NCI-H524 treated with DMSO at 0.1 percent for 48 hours (cell line): ENCODE measurements at places on chromosomes 12 and 14.
A peak's percentile ranks its signal among the peaks of the same experiment; 100 is the strongest.

DNA sequence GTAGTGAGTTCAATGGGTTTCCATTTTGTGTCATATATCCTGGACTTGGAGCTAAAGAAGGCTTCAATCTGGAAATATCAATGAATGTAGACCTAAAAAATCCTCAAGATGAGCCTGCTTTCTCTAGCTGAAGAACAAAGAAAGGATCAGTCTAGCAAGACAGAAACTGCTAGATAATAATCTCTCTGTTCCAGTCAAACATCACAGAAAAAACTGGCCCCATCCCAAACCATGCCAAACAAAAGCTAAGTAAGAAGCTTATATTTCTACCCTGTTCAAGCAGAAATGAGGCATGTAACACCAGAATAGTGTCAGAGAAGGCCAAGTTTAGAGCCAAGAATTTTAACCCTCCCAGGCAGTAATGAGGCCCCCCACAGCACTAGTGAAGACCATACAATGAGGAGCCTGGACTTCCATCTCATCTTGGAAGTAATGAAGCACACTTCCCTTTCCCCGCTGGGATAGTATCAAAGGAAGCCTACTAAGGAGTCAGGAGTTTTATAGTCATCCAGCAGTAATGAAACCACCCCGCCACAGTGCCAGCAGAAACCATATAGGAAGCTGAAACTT is 95.8 kb downstream of the NELL2 start:
- DNase-seq: no peak

GRCh38 chr14:60061371-60061770 is 30.4 kb upstream of the PCNX4 start:
- no peak for DNase-seq

- DNase-seq: no peak
Observed at GRCh38 chr14:96792591-96792990, 4.6 kb upstream of the VRK1 start.

DNA sequence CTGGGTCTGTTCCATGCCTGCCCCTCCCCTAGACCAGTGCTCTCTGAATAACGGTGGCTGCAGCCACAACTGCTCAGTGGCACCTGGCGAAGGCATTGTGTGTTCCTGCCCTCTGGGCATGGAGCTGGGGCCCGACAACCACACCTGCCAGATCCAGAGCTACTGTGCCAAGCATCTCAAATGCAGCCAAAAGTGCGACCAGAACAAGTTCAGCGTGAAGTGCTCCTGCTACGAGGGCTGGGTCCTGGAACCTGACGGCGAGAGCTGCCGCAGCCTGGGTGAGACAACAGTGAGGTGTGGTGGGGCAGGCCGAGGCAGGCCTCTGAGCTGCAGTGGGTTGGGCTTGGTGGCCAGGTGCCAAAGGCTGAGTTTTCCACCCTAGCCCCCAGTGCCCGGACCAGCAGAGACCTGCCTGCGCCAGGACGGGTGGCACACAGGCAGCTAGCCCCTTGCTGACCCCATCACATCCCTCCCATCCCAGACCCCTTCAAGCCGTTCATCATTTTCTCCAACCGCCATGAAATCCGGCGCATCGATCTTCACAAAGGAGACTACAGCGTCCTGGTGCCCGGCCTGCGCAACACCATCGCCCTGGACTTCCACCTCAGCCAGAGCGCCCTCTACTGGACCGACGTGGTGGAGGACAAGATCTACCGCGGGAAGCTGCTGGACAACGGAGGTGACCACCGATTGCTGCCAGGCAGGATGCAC is 28.2 kb upstream of the LRP1-AS start:
- DNase-seq: no peak

- no peak for DNase-seq
Observed at GRCh38 chr14:69749956-69750355, 17.0 kb upstream of the SRSF5 start.

DNA sequence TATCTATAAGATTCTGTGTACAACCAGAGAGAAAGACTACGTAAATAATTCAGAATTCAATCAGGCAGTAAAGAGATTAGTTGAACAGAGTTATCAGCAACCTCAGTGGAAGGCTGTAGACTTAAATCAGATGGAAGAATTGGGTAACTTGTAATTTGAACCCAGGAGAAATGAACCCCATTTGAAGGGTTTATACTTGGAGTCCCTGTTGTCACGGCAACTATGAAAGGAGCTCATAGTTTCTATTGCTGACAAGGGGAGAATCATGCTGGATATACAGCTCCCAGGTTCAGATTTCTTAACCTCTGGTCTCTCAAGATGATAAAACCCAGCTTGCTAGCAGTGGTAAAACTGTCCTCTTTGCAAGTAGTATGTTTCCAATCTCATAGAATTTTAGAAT is 54.4 kb upstream of the BMP4 start:
- peak; percentile 36 for DNase-seq

DNA sequence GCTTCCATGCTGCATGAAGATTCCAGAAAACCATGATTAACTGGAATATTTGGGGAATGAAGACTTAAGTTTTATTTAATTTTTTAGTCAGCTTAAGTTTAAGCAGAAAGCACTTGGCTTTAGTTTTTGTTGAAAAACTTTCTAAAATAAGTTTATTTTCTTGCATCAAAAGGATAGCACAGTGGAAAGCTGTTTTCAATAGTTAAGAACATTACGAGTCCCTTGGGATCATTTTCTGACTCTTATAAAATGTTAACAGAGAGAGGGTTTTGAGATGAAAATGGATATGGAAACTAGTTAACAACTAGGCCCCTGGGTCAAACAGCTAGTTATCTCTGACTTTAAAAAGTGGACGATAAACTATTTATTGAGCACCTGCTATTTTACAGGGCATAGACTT is 181.9 kb upstream of the SLC38A2 start:
- no peak for DNase-seq

DNA sequence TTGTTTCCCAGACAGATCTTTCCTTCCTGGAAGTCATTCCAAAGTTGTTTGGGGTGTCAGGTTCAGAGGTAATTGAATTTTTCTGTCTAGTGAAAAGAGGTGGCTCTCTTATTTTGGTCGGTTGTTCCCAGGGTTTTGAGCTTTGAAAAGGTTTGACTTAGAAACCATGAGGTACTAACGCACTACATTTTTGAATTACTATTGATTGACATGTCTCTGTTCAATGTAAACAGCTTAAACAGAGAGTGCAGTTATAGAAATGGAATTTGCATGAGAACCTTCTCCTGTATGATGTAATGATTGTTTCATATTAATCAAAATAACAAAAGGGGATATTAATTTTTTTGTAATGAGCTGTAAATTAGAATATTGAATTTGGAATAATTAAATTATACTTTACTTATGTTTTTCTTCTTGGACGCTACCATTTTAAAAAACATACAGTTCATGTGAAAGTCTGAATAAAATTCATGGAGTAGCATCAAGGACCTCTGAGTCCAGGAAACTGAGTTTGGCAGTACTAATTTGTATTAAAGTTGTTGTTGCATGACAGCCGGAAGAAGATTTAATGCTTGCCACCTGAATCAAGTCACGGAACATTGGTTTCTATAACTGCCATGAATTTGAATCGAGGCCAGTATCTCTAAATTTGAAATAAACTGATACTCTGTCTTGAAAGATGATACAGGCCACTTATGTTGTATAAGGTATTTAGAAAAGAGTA is 41.7 kb downstream of the NPAS3 start:
- DNase-seq: no peak

DNA sequence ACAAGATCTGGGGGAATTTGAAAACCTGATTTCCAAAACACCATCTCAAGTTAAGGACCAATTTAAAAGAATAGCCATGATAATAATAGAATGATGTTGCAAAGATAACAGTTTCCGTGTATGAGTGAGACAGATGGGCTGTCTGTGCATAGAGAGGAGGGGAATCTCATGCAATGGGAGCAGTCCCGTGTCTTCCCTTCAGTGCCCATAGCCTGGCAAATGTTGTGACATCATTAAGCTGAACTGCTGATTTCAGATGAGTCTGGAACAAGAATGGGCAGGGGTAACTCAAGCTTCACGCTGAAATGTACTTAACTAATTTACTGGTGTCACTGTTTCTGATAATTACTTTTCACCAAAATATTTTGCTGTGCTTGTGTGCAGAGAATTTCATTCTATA is 454.0 kb downstream of the FOXG1 start:
- DNase-seq: peak; percentile 94

GRCh38 chr12:7935590-7936581 is at the start of gene SLC2A3:
TSS of gene SLC2A3 (minus strand) at chr12:7936187. CDS start at chr12:7936034, 153 bp downstream.
- peak; percentile 86 for DNase-seq

GRCh38 chr12:75721796-75722195 is 210.4 kb upstream of the KRR1 start:
- DNase-seq: no peak

GRCh38 chr14:59638885-59639284 is 62.3 kb upstream of the CCDC175 start:
- DNase-seq: no peak

DNA sequence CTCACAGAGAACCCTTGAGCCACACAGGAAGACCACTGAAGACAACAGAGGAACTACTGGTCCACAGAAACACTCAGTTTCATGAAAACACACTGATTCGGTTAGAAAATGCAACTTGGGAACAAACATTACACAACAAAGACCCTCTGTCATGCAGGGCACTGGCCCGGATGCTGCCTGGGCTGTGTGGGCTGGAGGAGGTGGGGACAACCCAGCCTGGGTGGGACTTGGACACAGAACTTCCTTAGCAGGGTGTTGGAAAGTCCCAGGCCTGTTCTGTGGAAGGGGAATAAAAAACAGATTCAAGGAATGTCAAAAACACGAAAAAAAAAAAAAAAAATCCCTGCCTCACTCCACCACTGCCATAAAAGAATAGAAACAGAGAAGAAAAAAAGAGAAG is 181.0 kb downstream of the MON2 start:
- DNase-seq: no peak

GRCh38 chr12:4648104-4648500 is 749 bp downstream of the AKAP3 start:
- DNase-seq: no peak

DNA sequence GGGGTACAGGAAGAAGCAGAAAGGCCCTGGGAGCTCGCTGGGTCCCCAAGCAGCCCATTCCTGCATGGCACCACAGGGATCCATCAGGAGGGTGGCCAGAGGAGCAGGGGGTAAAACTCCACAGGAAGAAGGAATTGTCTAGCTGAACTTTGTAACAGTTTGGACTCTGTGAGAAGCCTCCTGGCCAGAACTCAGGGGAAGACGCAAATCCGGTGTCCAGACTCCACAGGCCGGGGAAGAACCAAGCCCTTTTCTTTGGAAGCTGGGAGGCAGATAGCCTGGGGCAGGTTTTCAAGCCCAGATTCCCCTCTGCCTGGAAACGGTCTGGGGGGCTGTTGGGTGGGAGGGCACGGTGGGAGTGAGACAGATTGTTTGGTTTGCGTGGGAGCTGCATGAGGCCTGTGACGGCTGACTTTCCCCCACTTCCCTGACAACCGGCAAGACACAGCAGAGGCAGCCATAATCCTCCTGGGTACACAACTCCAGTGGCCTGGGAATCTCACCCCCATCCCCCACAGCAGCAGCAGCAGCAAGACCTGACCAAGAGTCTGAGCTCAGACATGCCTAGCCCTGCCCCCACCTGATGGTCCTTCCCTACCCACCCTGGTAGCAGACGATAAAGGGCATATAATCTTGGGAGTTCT is 16.7 kb downstream of the GPHB5 start:
- DNase-seq: no peak

DNA sequence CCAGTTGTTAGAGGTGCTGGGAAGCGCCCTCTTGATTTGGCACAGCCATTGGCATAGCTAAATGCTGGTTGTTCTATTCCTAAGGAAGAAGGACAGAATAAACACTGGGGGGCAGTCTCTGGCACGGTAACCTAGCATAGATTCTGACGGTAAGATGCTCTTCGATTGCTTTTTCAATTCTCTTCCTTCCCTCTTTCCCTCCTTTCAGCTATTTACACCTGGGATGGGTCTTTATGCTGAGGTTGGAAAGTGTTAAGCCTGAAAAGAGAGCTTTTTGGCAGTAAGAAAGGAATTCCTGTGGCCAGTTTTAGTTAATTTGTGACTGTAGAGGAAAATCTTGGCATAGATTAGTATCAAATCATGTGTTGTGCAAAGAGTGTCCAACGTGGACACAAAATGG is 162.8 kb downstream of the SNAPC1 start:
- DNase-seq: peak; percentile 73

- DNase-seq: no peak
Observed at GRCh38 chr14:75711105-75711795, 50.2 kb downstream of the TTLL5 start.

DNA sequence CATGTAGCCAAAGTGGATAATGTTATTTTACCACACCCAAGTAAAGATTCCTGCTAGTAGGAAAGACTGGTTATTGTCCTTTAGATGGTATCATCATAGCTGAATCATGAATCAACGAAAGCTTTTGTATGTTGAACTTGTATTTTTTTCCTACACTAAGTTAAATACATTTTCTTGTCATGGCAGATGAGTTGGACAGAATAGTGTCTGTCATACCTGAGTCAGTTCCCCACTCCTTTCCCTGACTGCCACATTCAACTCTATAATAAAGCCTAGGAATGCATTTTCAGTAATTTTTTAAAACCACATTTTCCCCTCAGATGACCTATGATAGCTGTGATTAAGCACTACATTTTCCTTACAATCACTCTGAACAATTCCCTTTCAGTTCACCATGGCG is 9.3 kb upstream of the PTHLH start:
- DNase-seq: no peak

DNA sequence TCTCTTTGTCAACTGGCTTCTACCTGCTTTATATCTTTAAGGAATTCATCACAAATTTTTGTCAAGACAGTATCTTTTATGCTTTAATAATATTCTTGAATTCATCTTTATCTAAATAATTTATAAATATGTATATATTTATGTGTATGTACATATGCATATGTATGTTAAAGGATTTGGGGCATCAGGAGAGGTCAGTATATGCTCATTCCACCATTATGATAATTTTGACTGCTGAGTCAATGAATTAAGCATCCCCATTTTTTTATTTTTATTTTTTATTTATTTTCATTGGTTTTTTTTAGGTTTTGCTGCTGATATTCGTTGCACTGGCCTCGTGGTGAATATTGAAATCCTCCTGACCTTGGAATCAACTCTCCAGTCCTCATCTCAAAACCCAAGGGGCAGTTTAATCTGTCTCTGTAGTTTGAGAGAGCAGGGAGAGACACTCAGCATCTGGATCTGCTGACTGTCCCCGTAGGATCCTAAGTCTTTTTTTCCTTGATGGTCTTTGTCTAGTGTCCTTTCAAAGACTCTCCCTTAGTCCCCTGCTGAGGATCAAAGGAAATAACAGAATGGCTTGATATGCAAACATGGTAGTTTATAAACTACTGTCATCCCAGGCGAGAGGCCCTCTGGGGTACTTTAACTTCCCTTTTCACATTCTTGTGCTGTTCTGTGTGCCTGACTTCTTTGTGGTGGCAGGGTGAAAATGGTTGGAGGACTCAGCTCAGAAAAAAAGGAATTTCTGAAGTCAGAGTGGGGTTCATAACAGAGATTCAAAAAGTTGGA is 218.7 kb downstream of the DIO2 start:
- no peak for DNase-seq

DNA sequence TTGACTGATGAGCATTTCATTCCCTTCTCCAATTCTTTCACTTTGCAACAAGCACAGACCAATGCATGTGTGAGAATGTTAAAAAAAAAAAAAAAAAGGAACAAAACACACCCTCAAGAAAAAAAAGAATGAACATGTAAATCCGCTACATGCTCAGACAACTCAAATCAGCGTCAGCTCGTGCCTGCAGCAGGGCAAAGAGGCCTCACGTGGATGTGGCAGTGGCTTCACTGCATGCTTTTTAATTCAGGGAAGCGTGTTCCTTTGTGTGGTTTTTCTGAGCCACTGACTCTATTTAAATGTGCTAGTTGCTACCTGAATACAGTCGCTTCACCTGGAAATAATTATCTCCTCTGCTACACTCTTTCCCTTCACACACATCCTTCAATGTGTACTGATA is 55.1 kb downstream of the PPP1R36 start:
- no peak for DNase-seq
